ENCODE measurements at places on chromosomes 3 and 15. TPM values are rescaled to one million over a fixed set of nuclear protein-coding genes. Genes with fewer than 3 reads are reported as not detected.
A peak's percentile ranks its signal among the peaks of the same experiment; 100 is the strongest.

- DNase-seq, result peak; percentile 75
- H3K27me3 ChIP-seq, result no peaks in the 10 kb centered on the region
- no peak overlapping the region for H3K4me3 ChIP-seq
- H3K36me3 ChIP-seq, result peaks cover 4% of the 10 kb centered on the region
- H3K27ac ChIP-seq, result peak overlapping the region; percentile 42
These were observed 98.8 kb downstream of the XXYLT1 start for GRCh38 chr3:195172039-195172684.

- no peaks in the 10 kb centered on the region for H3K27me3 ChIP-seq
- no peak overlapping the region for H3K27ac ChIP-seq
These were observed 25.5 kb upstream of the FLNB start for GRCh38 chr3:57982561-57983243.

GRCh38 chr15:45550436-45550835 lies 27.9 kb upstream of the SLC30A4 start:
- H3K27me3 ChIP-seq, result peaks cover 3% of the 10 kb centered on the region
- H3K27ac ChIP-seq, result no peak overlapping the region

GRCh38 chr3:195907684-195907933 lies 742 bp downstream of the TNK2 start:
- H3K27ac ChIP-seq, result no peak overlapping the region
- no peak for DNase-seq
- no peaks in the 10 kb centered on the region for H3K4me1 ChIP-seq
- H3K27me3 ChIP-seq, result no peaks in the 10 kb centered on the region
- no peak overlapping the region for H3K4me3 ChIP-seq

DNA sequence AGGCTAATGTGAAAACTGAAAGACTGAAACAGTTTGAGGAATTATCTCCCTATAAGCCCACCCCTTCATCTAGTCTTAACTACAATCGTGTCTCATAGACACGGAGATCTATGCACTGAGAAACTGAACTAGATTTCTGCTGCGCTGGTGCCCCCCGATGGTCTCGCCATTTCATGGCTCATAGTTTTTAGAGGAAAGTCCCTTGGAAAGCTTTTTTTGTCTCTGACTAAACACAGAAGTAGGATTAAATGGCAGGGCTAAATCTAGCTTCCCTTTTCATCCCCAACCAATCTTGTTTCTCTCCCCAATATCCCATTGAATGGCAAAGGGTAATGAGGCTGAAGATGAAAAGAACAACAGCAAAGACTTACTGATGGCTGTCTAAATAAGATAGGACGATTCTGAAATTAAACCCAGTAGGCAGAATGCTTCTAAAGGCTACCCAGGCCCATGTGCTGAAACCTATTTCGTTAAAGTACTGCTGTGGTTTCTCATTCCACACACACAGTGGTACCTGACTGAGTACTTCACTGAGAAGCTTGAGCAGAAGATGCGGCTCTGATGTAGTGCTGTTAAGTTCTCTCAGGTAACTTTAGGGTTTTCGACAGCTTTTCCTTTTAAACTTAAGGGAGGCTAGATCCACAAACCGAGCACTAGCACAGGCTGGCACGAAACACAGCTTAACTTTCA lies 142.7 kb downstream of the GADL1 start:
- no peak overlapping the region for H3K4me3 ChIP-seq
- no peaks in the 10 kb centered on the region for H3K27me3 ChIP-seq
- H3K36me3 ChIP-seq, result no peaks in the 10 kb centered on the region
- H3K4me1 ChIP-seq, result peaks cover 21% of the 10 kb centered on the region

DNA sequence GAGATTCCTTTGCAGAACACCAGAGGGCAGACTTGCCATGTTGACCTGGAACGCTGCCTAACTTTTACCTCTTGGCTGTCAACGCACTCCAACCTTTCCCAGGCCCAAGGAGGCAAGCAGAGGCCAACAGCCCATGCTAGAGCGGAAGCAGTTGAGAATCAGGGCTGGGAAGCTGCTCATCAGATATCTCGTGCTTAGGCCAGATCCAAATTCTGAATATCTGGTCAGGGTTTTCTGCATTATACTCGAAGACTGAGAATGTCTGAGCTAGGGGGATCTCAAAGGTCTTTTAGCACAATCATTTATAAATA lies 2.5 kb downstream of the XIRP1 start:
- no peak overlapping the region for H3K4me3 ChIP-seq
- H3K4me1 ChIP-seq, result no peaks in the 10 kb centered on the region
- H3K27ac ChIP-seq, result no peak overlapping the region
- DNase-seq, result peak; percentile 67
- no peaks in the 10 kb centered on the region for H3K36me3 ChIP-seq

GRCh38 chr3:157297328-157297915 lies 137.5 kb upstream of the CCNL1 start:
- H3K4me3 ChIP-seq, result no peak overlapping the region
- H3K36me3 ChIP-seq, result no peaks in the 10 kb centered on the region
- no peaks in the 10 kb centered on the region for H3K27me3 ChIP-seq
- no peak for DNase-seq
- no peak overlapping the region for H3K27ac ChIP-seq
- H3K4me1 ChIP-seq, result no peaks in the 10 kb centered on the region

The DNAJC17 gene
- 46.4 TPM for total RNA-seq

The SMCO1 gene
- not detected for total RNA-seq

GRCh38 chr3:55823829-55824228 lies 336.7 kb upstream of the WNT5A start:
- H3K27ac ChIP-seq, result no peak overlapping the region
- DNase-seq, result no peak
- H3K4me3 ChIP-seq, result no peak overlapping the region
- no peaks in the 10 kb centered on the region for H3K36me3 ChIP-seq
- no peaks in the 10 kb centered on the region for H3K27me3 ChIP-seq

- H3K4me3 ChIP-seq, result no peak overlapping the region
- H3K36me3 ChIP-seq, result no peaks in the 10 kb centered on the region
- no peaks in the 10 kb centered on the region for H3K4me1 ChIP-seq
- H3K27ac ChIP-seq, result no peak overlapping the region
- H3K27me3 ChIP-seq, result no peaks in the 10 kb centered on the region
- no peak for DNase-seq
These were observed 6.3 kb upstream of the GALNT15 start for GRCh38 chr3:16168211-16168610.

DNA sequence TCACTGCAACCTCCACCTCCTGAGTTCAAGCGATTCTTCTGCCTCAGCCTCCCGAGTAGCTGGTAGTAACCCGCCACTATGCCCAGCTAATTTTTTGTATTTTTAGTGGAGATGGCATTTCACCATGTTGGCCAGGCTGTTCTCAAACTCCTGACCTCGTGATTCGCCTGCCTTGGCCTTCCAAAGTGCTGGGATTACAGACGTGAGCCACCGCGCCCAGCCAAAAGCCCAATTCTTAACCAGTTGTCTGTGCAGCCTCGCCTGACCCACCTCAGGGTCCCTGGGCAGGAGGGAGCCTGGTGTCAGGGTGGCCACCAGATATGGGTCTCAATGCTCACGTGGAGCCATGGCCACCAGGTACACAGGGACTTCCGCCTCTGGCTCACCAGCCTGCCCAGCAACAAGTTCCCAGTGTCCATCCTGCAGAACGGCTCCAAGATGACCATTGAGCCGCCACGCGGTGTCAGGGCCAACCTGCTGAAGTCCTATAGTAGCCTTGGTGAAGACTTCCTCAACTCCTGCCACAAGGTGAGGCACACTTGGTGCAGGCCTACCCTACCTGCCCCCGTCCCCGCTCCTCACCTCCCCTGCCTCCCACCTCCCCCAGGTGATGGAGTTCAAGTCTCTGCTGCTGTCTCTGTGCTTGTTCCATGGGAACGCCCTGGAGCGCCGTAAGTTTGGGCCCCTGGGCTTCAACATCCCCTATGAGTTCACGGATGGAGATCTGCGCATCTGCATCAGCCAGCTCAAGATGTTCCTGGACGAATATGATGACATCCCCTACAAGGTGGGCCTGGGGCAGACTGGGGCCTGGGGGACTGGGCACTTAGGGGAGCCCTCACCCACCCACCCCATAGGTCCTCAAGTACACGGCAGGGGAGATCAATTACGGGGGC lies 48.6 kb downstream of the SEMA3G start:
- no peak for DNase-seq
- peaks cover 4% of the 10 kb centered on the region for H3K36me3 ChIP-seq
- no peaks in the 10 kb centered on the region for H3K4me1 ChIP-seq
- no peak overlapping the region for H3K27ac ChIP-seq

GRCh38 chr3:37163262-37164015 lies 10.9 kb downstream of the LRRFIP2 start:
- peaks cover 13% of the 10 kb centered on the region for H3K4me1 ChIP-seq
- H3K4me3 ChIP-seq, result no peak overlapping the region
- peak; percentile 61 for DNase-seq
- no peaks in the 10 kb centered on the region for H3K36me3 ChIP-seq
- no peaks in the 10 kb centered on the region for H3K27me3 ChIP-seq
- peak overlapping the region; percentile 30 for H3K27ac ChIP-seq

DNA sequence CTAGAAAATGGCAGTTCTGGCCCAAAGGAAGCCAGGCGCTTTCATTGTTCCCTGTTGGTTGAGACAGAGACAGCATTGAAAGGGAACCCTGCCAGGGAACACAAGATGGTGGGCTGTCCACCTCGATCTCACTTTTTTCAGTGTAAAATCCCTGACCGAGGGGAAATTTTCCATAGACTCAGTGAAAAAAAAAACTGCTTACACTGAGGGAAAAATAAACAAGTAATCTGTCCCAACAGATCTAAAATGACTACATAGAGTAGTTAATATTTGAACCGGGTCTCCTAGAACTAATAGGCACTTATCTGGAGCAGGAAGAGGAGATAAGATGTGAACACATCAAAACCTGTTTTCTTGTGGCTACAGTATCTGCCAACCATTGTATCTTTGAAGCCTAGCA lies 763.4 kb upstream of the GOLIM4 start:
- no peak overlapping the region for H3K27ac ChIP-seq
- H3K27me3 ChIP-seq, result peaks cover 15% of the 10 kb centered on the region
- no peak overlapping the region for H3K4me3 ChIP-seq
- H3K36me3 ChIP-seq, result no peaks in the 10 kb centered on the region

DNA sequence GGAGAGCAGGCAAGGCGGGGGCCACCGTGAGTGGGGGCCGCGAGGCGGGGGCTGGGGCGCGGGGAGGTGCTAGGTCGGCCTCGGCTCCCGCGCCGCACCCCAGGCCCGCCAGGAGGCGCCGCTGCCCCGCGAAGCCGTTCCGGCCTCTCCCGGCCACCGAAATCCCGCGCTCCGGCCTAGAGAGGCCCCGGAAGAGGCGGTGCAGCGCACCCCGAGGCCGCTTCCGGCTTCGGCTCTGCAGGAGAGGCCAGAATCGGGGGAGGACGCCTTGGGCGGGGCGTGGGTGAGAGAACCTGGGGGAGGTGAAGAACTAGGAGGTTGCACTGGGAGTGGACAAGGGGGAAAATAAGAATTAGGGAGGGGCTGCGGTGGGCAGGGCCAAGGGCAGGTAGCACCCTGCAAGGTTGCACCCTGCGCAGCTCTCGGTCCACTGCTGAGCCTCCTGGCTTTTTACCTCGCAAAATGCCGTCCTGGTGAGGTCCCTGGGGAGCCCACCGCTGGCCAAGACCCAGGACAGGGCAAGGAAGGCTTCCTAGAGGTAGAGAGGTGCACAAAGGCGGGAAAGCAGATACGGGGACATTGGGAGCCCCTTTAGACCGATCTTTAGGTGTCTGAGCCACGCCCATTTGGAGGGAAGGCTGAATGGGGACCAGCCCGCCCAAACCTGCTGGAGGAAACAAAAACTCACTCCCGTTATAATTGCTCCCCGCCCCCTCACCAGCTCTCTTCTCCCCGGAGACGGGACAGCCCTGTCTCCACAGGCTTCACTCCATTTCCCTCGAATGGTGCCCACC lies 8.4 kb upstream of the GNAI2 start:
- H3K27ac ChIP-seq, result no peak overlapping the region
- H3K4me1 ChIP-seq, result peaks cover 13% of the 10 kb centered on the region
- peak overlapping the region; percentile 19 for H3K4me3 ChIP-seq
- DNase-seq, result peak; percentile 62

The CCDC39 gene
- total RNA-seq, result not detected

The PIK3CB gene
- 28.4 TPM for total RNA-seq

- no peaks in the 10 kb centered on the region for H3K36me3 ChIP-seq
- H3K27me3 ChIP-seq, result no peaks in the 10 kb centered on the region
- no peak overlapping the region for H3K4me3 ChIP-seq
- DNase-seq, result no peak
- H3K4me1 ChIP-seq, result no peaks in the 10 kb centered on the region
- no peak overlapping the region for H3K27ac ChIP-seq
These were observed 71.1 kb upstream of the CCNL1 start for GRCh38 chr3:157231071-157231470.

GRCh38 chr15:67335534-67336222 lies 81.1 kb downstream of the IQCH start:
- no peaks in the 10 kb centered on the region for H3K36me3 ChIP-seq
- H3K27me3 ChIP-seq, result no peaks in the 10 kb centered on the region
- DNase-seq, result no peak

DNA sequence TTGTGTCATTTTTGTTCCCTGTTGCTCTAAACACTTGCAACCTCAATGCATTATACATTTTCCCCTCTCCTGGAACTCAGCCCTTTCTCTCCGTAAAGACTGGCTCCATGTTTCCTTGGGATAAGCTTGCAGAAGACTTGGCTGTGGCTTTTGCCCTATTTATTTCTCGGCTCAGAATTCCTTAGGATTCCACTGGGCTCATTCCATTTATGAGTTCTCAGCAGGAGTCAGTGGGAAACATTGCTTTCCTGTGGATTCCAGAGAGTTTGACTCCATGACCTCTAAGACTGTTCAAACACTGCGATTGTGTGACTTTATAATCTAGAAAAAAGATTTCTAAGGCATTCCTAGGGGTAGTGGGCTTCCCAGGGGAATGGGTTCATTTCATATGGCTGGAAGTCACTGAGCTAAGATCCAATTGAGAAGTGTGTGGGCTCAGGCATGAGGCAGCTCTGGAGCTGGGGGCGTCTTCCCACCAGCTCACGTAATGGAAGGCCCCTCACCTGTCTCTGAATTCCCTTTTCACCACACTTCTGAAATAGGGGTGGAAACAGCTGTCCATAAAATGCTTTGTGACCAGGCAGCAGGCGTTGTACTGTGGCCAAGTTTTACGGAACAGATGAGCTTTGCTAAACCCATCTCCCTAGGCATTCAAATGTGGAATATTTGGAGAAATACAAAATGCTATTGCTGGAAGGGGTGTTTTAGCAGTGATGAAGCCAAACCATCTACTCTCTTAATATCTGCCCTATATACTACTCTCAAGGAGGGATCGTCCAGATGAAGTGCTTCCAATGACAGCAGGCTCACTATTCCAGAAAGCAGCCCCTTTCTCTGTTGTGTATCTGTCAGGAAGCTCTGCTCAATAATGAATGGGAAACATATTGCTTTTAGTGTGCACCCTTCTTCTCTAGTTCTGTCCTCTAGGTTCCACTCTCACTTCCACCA lies 91.8 kb upstream of the BCL6 start:
- no peak overlapping the region for H3K4me3 ChIP-seq
- H3K27me3 ChIP-seq, result no peaks in the 10 kb centered on the region
- no peaks in the 10 kb centered on the region for H3K4me1 ChIP-seq

The TMIE gene
- 0.18 TPM for total RNA-seq

The PLCB2 gene
- 1.5 TPM for total RNA-seq

The PTPN23 gene
- 63.5 TPM for total RNA-seq

GRCh38 chr15:29568840-29569532 lies 253.3 kb downstream of the TJP1 start:
- no peak for DNase-seq
- H3K4me3 ChIP-seq, result no peak overlapping the region
- H3K27me3 ChIP-seq, result peaks cover 56% of the 10 kb centered on the region
- H3K27ac ChIP-seq, result no peak overlapping the region
- no peaks in the 10 kb centered on the region for H3K36me3 ChIP-seq

GRCh38 chr3:16307832-16308531 lies 43.0 kb downstream of the OXNAD1 start:
- H3K27me3 ChIP-seq, result no peaks in the 10 kb centered on the region
- no peak overlapping the region for H3K27ac ChIP-seq
- H3K36me3 ChIP-seq, result no peaks in the 10 kb centered on the region
- DNase-seq, result no peak

Measured in endothelial cell of umbilical vein (primary cell).